ENCODE measurements at places on chromosomes 1 and 21.

- no peak overlapping the region for H3K4me3 ChIP-seq
- no peak overlapping the region for H3K27ac ChIP-seq
- peaks cover 14% of the 10 kb centered on the region for H3K4me1 ChIP-seq
These were observed 506.8 kb upstream of the CAMK1G start for GRCh38 chr1:209076688-209077087.

DNA sequence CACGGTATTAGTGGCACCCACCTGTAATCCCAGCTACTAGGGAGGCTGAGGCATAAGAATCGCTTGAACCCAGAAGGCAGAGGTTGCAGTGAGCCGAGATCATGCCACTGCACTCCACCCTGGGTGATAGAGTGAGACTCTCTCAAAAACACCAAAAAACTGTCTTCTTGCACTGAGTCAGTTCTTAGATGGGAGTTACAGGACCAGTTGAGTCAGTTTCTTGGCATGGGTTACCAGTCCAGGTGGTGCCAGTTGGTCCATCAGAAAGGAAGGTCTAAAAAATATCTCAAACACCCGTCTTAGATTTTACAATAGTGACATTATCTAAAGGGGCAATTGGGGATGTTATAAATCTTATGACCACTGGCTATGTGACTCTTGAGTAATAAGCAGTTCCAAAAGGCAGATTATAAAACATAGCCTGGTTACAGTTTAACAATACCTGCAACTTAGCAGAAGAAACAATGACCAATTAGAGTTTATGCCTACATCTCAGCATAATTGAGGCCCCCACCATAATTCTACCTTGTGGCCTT lies 206.9 kb upstream of the FGGY start:
- no peak for DNase-seq
- no peak overlapping the region for H3K27ac ChIP-seq
- H3K4me3 ChIP-seq, result no peak overlapping the region

- H3K4me3 ChIP-seq, result no peak overlapping the region
- DNase-seq, result no peak
- no peak overlapping the region for H3K27ac ChIP-seq
- H3K27me3 ChIP-seq, result peaks cover 41% of the 10 kb centered on the region
- peaks cover 3% of the 10 kb centered on the region for H3K36me3 ChIP-seq
These were observed 33.8 kb downstream of the SIM2 start for GRCh38 chr21:36732761-36733160.

DNA sequence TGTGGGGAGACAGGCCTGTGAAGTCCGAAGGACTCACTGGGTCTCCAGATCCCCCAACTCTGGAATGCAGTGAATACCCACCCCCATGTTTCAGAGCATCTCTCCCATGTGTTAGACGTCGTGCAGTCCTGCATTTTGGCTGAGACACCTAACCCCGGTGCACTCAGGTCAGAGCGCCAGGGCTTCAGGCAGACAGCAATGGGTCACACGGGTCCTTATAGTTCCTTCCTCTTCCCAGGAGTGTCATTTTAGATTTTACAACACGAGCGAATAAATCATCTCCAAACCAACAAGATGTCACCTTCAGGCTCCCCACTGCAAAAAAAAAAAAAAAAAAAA lies 5.1 kb downstream of the PRRX1 start:
- H3K27me3 ChIP-seq, result peaks cover 100% of the 10 kb centered on the region
- H3K36me3 ChIP-seq, result peaks cover 4% of the 10 kb centered on the region

DNA sequence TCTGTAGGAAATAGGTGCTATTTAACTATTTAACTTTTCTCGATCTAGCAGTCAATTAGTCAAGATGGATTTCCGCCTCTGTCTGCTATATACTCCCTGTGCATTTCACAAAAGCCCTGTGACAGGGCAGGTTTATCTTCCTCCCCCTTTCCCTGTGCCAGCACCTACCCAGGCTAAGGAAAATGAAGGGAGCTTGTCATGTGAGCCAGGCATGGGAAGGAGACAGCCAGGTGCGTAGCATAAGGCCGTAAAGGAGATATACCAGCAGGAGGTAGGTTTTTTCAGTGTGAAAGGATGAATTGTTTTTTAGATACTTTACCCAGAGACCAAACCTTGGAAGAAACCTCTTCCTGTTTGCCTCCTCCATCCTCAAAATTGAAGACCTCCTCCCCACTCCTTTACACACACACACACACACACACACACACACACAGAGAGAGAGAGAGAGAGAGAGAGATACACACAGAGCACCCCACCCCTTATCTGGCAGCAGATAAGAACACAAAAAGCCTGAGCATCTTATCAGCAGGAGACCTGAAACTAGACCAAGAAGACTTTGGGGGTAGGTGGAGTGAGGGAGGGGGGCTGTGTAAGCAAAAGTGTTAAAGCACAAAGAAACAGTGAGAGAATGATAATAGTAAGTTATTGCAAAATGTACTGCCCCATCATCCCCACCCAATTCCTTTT lies 12.0 kb upstream of the TARBP1 start:
- H3K4me1 ChIP-seq, result peaks cover 53% of the 10 kb centered on the region
- DNase-seq, result no peak
- no peak overlapping the region for H3K4me3 ChIP-seq
- H3K27ac ChIP-seq, result no peak overlapping the region

Data from mesothelial cell of epicardium (in vitro differentiated cells).